Naive thymus-derived CD8-positive, alpha-beta T cell (primary cell): ENCODE measurements at places on chromosomes 2 and 18.

- DNase-seq: no peak
Measured at GRCh38 chr2:85501248-85501647, 37.7 kb upstream of the MAT2A start.

GRCh38 chr2:190529486-190530247 is 4.9 kb downstream of the NEMP2 start:
- DNase-seq: no peak

GRCh38 chr2:48496849-48497248 is 33.1 kb upstream of the STON1 start:
- DNase-seq: no peak

GRCh38 chr2:68482296-68482820 is 15.0 kb downstream of the APLF start:
- no peak for DNase-seq

DNA sequence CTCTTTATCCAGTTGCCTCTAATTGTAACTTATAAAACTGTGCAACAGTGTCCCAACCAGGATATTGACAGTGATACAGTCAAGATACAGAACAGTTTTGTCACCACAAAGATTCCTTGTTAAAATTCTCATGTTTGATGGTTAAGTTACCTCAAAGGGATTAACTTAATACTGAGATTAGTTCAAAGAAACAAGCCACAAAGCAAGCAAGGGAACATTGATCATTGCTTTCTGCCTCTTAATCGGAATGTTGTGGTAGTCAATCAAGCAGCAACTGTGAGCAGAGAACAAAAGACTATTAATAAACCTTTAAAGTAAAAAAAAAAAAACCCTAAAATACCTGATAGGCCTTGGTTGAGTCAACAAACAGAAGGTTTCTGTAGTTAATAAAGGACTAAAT is 352.3 kb downstream of the PARD3B start:
- DNase-seq: no peak

GRCh38 chr2:127608061-127609030 is 37.6 kb upstream of the GPR17 start:
- no peak for DNase-seq

- no peak for DNase-seq
Measured at GRCh38 chr18:57075716-57076400, 71.0 kb upstream of the BOD1L2 start.

GRCh38 chr2:23545396-23545795 is 160.4 kb downstream of the KLHL29 start:
- DNase-seq: no peak

DNA sequence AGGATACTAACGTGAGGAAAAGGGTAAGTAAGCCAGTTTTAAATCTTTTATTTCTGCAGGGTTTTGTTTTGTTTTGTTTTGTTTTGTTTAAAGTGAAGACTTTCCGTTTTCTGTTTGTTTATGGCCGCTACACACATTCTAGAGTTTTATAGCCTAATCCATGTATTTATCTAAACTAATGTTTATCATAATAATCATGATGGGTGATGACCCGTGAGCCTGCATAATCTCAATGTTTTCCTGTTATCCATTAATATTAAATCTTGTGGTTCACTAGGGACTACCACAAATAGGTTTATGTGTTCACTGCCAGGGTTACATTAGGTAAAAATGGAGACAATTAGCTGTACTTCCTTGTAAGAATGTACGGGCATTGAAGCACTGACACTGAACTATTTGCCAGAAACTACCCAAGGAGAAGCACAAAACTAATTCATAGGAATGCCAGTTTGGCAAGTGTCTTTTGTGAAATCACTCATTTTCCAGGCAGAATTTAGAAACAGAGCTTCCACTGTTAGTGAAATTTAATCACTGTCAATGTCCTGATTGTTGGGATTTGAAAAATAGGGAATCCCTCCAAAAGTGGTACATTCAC is 574.8 kb downstream of the LRP1B start:
- no peak for DNase-seq

DNA sequence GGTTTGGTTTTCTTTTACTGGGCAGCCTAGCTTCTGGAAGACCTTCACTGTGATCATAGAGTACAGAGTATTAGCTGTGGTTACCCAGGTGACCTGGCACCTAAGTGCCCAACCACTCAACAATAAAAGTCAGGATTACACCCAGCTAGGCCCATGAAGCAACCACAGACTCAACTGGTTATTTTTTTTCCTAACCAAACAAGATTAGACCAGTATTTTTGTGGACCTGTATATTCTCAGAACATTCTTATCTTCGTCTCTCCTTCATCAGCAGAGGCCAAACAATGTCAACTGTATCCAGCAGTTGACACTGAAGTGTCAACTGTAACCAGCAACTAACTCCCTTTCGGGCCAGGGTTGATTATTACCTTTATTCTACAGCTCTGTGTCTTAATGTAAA is 289.2 kb upstream of the SLC39A10 start:
- no peak for DNase-seq

DNA sequence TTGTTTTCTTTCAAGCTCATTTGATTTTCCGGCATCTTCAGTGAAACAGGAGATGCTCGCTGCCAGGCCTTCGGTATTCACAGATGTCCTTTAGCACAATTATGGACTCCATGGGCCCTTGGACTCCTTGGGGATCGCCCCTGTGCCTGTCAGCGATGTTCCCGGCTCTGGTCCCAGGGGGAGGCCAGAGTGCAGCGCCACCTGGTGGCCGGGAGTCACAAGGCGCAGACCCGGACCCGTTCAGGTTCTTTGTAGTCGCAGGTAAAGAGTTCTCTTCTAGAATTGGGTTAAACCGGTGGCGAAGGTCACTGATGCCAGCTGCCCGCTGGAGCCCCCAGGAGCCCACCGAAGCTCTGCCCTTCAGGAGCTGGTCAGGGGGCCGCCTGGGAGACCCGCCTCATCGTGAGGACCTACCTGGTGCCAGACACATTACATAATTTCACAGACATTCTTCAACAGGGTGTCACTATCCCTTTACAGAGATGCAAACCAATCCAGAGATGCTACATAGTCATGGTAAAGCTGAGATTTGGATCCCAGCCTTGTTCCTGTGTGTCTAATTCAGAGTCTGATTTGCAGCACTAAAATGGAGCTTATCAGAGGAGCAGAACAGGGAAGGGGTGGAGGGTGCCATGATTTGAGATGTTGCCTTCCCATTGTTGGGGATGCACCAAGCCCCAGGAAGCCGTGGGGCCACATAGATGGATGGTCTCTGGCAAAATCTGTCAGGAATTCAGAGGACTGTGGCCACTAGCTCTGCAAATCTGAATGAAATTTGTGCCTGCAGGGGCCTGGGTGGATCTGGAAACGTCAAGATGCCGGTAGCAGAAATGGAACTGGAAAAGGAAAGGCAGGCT is 6.0 kb upstream of the INPP5D start:
- peak; percentile 65 for DNase-seq

DNA sequence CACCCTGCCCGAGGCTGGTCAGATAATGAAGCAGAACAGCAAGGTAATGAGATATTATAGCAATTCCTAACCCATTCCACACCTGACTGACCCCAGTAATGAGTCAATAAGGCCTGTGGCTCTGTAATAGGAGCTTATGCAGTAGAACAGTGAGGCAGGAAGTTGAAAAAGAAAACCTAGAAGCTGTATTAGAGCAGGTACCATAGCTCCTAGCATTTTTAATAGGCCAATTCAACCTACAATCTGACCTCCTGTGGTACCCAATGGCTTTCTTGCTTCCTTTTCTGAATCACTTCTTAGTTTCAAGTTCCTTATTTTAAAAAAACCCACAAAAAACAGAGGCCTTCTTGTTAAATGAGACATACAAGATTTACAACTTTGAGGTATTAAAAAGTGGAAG is 43.6 kb upstream of the MAP2 start:
- no peak for DNase-seq

DNA sequence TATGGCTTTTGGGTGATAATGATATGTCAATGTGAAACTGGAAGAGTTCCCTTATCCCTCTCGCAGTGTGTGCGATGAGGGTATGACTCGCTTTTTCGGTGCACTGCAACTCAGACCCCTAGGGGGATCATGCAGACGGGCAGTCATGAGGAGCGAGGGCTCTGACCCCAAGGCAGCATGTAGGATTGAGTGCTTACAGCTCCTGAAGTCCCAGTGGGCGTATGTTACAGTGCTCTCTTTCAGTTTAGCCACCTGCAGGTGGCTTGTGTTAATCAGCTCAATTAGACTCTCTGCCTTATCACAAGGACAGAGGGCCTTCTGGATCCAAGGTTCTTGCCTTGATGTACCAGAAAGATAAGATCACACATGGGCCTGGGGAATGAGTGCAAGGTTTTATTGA is 1269.9 kb upstream of the GYPC start:
- no peak for DNase-seq
